ENCODE measurements at places on chromosomes 11 and 22.

DNA sequence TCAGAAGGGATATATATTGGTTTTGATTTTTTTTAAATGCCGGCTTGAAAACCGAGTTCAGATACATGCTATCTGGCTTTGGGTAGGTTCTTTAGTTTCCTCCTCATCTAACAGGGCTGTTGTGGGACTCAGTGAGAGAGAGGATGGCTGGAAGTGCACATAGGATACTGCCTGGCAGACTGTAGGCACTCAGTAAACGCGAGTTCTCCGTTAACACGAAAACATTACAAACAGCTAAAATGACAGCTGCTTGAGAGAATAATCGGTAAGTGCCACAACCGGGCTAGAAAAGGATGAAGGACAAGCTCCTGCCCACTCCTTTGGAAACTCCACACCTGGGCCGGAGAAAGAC is 369 bp downstream of the XRRA1 start:
- DNase-seq = no peak

DNA sequence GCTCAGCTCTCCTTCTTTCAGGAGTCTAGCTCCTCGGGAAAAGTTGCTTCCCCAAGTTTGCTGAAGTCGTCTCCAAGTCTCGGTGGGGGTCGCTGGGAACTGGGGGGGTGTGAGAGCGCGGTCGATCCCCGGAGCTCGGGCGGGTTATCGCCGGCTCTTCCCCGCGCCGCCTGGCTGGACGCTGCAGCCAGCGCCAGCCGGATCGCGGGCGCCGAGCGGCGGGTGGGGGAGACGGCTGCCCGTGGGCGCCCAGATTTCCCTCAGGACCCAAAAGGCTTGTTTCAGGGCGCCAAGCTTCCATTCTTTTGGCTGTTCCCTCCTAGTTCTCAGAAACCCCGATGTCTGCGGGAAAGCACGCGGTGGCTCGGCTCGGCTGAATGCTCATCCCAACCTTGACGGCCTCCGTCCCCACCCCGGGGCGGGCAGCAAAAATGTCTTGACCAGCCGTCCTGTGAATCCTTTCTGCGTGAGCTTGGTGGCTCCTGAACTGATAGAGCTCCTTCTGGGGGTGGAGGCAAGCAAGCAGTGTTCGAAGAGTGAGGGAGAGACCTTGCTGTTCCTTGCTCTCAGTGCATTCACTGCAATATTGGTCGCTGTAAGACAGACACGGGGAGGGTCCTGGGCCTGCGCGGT is 1.7 kb downstream of the ZBTB16 start:
- DNase-seq = no peak

- no peak for DNase-seq
These were observed 9.6 kb upstream of the SYT8 start for GRCh38 chr11:1825039-1825740.

DNA sequence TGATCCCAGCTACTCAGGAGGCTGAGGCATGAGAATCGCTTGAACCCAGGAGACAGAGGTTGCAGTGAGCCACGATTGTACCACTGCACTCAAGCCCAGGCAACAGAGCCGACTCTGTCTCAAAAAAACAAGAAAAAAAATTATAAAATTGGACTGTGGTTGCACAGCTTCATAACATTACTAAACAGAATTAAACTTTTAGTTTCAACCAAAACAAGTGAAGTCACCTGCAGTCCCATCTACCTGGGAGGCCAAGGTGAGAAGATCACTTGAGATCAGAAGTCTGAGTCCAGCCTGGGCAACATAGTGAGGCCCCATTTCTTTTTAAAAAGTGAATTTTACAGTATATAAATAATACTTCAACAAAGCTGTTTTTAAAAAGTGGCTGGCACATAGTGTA is 47.8 kb upstream of the CD5 start:
- no peak for DNase-seq

DNA sequence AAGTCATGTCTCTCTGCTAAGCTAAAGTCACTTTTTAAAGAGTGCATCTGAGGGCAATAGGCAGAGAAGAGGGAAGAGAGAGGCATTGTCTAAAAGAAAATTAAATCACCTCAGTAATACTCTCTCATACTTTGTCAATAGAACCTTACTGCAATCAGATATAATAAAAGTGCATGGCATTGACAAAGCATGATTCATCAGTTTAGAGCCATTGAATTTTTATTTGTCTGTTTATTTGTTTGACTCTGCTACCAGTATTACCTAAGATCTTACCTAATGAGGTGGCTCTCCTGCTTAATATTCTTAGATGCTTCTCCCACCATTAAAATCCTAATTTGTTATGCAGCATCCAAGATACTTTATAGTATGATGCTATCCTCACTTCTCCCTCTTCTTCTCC is 209.0 kb downstream of the PGR start:
- DNase-seq = no peak

- DNase-seq = no peak
These were observed 40.8 kb downstream of the PDHX start for GRCh38 chr11:34957206-34957605.

DNA sequence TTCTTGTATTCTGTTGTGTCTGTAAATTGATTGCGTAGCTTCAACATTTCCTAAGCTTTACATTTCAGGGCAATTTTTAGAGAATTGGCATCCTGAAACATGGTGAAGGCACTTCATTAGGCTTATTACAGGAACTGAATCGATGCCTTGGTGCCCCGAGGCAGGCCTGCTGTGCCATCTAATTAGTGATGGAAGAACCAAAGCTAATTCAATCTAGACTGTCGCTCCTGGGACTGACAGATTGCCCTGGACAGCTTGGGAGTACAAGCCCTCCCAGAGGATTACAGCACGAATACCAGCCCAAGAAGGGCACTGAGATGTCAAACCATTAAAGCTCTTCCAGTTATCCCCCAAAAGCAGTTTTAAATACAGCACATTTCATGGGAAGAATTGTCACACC is 243.2 kb upstream of the ZC3H12C start:
- no peak for DNase-seq

DNA sequence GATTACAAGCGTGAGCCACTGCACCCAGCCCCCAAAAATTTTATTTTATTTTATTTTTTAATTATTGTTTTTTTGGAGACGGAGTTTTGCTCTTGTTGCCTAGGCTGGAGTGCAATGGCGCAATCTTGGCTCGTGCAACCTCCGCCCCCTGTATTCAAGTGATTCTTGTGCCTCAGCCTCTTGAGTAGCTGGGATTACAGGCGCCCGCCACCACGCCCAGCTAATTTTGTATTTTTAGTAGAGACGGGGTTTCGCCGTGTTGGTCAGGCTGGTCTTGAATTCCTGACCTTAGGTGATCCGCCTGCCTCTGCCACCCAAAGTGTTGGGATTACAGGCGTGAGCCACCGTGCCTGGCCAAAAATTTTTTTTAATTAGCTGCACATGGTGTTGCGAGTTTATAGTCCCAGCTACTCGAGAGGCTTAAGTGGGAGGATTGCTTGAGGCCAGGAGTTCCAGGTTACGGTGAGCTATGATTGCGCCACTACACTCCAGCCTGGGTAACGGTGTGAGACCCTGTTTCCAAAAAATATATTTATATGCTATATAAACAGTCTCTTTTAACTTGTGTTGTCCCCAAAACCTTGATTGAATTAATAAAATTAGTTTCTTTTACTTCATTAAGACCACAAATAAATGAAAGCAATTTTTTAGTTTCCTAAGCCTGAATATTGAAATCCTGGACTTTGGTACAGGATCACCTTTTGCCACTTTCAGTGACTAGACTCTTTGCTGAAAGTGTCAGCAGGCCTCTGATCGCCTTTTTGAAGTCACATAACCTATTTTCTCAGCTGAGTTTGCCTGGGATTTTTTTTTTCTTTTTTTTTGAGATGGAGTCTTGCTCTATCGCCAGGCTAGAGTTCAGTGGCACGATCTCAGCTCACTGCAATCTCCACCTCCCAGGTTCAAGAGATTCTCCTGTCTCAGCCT is 16.2 kb downstream of the ATG13 start:
- no peak for DNase-seq

DNA sequence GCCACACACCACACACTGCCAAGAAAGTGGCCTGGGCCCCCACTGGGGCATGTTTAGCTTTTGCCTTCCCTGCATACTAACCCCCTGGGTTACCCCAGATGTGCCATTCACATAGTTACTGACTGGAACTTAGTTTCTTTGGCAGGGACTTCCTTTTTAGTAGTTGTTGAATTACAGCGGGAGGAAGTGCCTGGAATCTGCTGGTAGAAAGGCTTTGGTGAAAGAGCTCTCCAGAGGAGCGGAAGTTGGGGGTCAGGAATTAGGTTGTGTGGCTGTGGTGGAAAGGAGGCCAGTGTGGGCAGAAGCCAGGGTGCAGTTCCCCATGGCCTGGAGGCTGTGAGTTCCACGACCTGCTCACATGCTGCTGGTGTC is 69.0 kb downstream of the MED15 start:
- DNase-seq = no peak

DNA sequence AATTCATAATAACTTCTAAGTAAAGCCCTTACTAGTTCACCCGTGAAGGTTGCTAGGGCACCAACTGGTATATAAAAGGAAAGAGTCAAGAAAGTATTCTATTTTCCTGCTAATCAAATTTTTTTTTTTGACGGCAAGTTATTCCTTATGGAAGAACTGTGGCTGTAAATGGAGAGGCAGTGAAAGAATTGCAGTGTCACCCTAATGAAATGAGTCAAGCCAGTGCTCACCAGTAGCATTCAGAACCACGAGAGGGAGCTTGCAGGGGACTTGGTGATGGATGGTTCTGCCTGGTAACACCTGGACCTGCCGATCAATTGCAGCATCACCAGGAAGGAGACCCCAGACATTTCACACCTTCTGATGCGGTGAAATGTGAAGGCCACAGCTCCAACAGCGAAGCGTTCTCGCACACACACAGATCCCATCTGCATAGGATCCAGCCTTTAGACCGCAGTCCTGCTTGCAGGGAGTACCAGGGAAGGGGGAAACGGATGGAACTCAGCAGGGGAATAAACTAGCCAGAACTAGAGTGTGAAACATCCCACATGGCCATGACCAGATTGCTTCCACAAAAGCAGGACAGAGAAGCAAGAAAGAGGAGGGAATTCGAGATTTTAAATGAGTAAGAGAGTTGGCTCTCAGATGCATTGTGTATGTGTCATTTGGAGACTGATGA is 326.2 kb downstream of the TBC1D22A start:
- DNase-seq = no peak

GRCh38 chr22:42963231-42963595 is 51.7 kb downstream of the PACSIN2 start:
- DNase-seq = no peak

DNA sequence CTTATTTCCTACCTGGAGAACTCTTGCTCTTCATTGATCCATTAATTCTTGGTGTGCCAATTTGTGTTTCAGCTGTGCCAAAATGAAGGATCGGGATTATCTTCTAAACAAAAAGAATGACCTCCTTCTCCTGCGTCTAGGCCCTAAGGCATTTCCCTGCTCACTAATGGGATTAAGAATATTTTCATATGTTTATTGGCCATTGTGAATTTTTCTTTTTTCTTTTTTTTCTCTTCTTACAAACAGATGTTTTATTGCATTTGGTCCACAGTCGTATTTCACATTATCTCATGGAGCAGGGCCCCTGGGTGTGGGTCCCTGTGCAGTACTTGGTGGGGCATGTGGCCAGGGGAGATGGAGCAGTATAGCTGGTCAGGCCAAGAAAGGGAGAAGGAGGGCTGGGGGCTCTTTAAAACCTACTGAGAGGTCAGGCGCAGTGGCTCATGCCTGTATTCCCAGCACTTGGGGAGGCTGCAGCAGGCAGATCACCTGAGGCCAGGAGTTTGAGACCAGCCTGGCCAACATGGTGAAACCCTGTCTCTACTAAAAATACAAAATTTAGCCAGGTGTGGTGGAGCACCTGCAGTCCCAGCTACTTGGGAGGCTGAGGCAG is 35.3 kb upstream of the HORMAD2 start:
- DNase-seq = no peak

- no peak for DNase-seq
These were observed 22.4 kb downstream of the SLC37A2 start for GRCh38 chr11:125085301-125086081.

DNA sequence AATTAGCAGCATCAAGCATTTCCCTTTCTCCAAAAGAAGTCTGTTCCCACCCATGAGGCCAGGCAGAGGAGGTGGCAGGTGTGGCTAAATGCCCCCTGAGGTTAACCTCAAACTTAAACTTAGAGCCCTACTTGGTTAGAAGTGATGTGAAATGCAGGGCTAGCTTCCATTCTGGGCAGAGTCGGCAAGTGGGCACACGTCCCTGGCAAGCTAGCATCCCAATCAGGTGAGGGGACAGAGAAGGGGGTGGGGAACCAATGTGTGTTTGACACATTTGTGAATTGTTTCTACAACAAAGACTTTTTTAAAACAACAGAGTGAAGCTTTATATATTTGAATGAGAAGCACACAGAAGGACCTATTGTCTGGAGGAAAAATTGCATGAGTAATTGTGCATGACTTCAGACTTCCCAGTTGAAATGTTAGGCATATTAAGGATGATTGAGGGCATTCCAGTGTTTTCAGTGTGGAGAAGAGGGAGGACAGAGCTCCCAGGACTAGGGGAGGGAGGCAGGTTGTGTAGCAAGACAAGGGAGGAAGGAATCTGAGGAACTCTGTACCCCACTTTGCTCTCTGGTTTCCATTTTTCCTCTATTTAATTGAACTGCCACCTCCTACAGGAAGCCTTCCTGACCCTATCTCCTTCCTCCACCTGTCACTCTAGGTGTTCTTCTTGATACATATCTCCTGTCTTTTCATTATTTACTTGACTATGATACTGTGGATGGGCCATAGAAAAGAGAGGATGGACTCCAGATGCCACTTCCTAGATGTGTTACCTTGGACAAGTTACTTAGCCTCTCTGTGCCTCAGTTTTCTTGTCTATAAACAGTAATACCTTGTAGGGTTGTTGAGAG is 83.3 kb upstream of the PICALM start:
- no peak for DNase-seq

DNA sequence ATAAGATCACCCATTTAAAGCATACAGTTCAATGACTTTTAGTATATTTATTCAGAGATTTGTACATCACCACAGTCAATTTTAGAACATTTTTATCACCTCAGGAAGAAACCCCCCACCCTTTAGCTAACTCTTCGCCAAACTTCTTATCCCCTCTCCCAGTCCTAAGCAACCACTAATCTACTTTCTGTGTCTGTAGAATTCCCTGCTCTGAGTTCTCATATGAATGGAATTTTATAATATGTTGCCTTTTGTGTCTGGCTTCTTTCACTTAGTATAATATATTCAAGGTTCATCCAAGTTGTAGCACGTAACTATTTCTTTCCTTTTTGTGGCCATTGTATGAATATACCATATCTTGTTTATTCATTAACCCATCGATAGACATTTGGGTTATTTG is 3.6 kb downstream of the ANKRD13D start:
- DNase-seq = no peak

Data from T1000 (cell line).